ENCODE measurements at places on chromosomes 1 and 21. TPM values are rescaled to one million over a fixed set of nuclear protein-coding genes. Genes with fewer than 3 reads are reported as not detected.

GRCh38 chr1:201142849-201143725 is 11.2 kb downstream of the TMEM9 start:
- no peaks in the 10 kb centered on the region for H3K4me1 ChIP-seq
- no peak overlapping the region for H3K27ac ChIP-seq
- peaks cover 96% of the 10 kb centered on the region for H3K36me3 ChIP-seq
- H3K4me3 ChIP-seq, result no peak overlapping the region

DNA sequence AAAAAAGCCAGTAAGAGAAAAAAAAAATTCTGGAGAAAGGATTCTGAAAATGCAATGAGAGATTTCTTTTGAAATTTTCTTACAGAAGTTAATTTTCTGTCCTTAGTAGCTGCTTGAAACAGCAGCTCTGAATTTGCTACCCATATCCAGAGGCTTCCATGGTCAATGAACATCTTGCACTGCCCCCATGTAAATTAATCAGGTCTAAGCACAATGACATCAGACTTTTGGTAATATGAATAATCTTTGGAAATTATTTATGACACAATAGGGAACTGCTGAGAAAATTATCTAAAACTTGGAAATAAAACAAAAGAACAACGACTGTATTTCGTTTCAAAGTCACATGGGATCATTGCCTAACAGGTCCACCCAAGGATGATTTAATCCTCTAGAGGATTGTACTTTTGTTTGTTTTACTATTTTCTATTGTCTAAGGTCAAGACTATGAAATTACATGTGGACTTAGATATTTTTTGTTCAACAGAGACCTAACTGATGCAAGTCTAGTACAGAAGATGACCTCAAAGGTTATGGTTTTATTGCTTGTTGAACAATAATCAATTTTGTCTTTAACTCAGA is 312.1 kb downstream of the BACH1 start:
- no peaks in the 10 kb centered on the region for H3K27me3 ChIP-seq
- H3K27ac ChIP-seq, result no peak overlapping the region
- H3K36me3 ChIP-seq, result no peaks in the 10 kb centered on the region
- no peaks in the 10 kb centered on the region for H3K4me1 ChIP-seq

DNA sequence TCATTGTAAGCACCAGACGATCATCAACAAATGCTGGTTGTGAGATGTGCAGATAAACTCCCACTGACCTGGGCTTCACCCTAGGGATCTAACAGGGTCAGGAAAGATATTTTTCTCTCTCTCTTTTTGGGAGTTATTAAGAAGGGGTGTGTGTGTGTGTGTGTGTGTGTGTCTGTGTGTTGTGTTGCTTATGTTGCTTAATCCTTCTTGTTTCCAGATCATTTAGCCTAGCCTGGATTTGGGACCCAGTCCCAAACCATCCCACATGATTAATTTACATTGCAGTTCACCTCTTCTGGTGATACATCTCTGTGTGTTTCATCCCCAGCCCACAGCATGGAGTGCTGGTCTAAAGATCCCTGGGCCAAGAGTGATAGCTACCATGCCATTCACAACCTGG is 122.8 kb upstream of the IPO9 start:
- H3K27me3 ChIP-seq, result peaks cover 4% of the 10 kb centered on the region
- DNase-seq, result no peak
- H3K4me1 ChIP-seq, result no peaks in the 10 kb centered on the region
- H3K4me3 ChIP-seq, result no peak overlapping the region
- H3K27ac ChIP-seq, result no peak overlapping the region
- H3K36me3 ChIP-seq, result no peaks in the 10 kb centered on the region

DNA sequence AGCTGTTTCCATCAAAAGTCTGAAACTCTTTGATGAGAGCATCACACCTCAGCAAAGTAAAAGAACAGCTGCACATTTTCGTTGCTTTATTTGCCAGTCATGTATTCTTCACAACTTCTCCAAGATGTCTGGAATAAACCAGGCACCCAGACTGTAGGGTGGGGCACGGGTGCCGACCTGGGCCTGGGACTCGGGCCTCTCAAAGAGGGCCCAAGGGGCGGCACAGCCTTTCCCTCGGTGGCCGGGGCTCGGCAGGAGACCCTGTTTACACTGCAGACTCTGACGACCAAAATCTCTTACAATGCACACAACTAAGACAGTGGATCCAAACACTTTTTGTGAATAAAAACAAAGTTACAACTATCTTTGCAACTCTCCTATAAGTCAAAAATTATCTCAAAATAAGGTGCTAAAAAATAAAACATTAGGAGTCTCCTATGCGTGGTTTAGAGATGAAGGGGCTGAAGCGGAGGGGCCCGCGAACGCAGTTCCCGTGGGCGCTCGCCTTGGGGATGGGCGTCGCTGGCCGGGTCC is 696 bp downstream of the LSS start:
- peaks cover 18% of the 10 kb centered on the region for H3K4me1 ChIP-seq
- H3K27me3 ChIP-seq, result no peaks in the 10 kb centered on the region
- peak overlapping the region; percentile 83 for H3K27ac ChIP-seq
- H3K36me3 ChIP-seq, result no peaks in the 10 kb centered on the region
- DNase-seq, result peak; percentile 16

GRCh38 chr1:58922302-58923089 is 138.6 kb upstream of the JUN start:
- H3K4me1 ChIP-seq, result peaks cover 5% of the 10 kb centered on the region
- H3K4me3 ChIP-seq, result no peak overlapping the region
- no peak overlapping the region for H3K27ac ChIP-seq

Gene CA14
- total RNA-seq, result not detected

DNA sequence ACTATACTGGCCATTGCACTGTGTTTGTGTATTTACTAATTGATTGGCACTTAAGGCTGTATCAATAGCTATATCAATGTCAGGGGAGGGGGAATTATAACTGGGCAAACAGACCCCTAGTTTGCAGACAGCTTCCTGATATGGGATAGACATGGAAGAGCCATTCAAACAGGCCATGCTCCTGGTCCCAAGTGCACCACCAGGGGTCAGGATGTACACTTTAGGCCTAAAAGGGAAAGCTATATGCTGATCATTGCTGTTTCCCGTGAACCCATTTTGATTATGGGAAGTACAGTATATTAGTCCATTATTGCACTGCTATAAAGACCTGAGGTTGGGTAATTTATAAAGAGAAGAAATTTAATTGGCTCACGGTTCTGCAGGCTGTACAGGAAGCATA is 124.9 kb upstream of the BACE2 start:
- no peaks in the 10 kb centered on the region for H3K4me1 ChIP-seq
- no peak overlapping the region for H3K4me3 ChIP-seq
- no peak for DNase-seq
- H3K27me3 ChIP-seq, result no peaks in the 10 kb centered on the region

- no peaks in the 10 kb centered on the region for H3K36me3 ChIP-seq
- no peak overlapping the region for H3K4me3 ChIP-seq
- H3K4me1 ChIP-seq, result no peaks in the 10 kb centered on the region
Measured at GRCh38 chr1:221335161-221336101, 406.5 kb downstream of the DUSP10 start.

DNA sequence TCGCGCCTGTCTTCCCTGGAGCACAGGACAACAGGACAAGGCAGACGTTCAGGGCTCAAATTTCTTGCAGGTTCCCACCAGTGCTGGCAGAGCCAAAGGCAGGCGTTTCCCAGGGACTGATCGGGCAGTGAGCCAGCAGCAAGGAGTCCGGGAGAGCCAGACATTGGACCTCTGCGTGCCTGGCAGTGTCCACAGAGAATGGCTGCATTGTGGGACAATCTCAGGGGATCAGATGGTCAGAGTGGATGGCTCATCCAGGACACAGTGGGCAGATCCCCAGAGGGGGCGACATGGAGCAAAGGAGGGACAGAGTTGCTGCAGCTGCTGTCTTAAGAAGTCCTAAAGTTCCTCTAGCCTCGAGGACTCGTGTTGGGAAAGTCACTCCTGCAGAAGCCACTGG is 4.6 kb downstream of the TMEM63A start:
- peaks cover 55% of the 10 kb centered on the region for H3K4me1 ChIP-seq
- DNase-seq, result no peak
- H3K36me3 ChIP-seq, result peaks cover 68% of the 10 kb centered on the region
- H3K27me3 ChIP-seq, result no peaks in the 10 kb centered on the region
- H3K4me3 ChIP-seq, result no peak overlapping the region
- peak overlapping the region; percentile 90 for H3K27ac ChIP-seq

Gene ANGPTL1
- total RNA-seq, result not detected

- peak overlapping the region; percentile 45 for H3K27ac ChIP-seq
- no peaks in the 10 kb centered on the region for H3K27me3 ChIP-seq
- H3K4me3 ChIP-seq, result peak overlapping the region; percentile 13
Measured at GRCh38 chr1:183630748-183631147, 4.8 kb downstream of the ARPC5 start.

GRCh38 chr1:9601942-9602793 is 13.5 kb downstream of the TMEM201 start:
- DNase-seq, result no peak
- no peak overlapping the region for H3K4me3 ChIP-seq
- H3K27ac ChIP-seq, result no peak overlapping the region
- H3K27me3 ChIP-seq, result no peaks in the 10 kb centered on the region
- no peaks in the 10 kb centered on the region for H3K4me1 ChIP-seq
- H3K36me3 ChIP-seq, result peaks cover 58% of the 10 kb centered on the region

DNA sequence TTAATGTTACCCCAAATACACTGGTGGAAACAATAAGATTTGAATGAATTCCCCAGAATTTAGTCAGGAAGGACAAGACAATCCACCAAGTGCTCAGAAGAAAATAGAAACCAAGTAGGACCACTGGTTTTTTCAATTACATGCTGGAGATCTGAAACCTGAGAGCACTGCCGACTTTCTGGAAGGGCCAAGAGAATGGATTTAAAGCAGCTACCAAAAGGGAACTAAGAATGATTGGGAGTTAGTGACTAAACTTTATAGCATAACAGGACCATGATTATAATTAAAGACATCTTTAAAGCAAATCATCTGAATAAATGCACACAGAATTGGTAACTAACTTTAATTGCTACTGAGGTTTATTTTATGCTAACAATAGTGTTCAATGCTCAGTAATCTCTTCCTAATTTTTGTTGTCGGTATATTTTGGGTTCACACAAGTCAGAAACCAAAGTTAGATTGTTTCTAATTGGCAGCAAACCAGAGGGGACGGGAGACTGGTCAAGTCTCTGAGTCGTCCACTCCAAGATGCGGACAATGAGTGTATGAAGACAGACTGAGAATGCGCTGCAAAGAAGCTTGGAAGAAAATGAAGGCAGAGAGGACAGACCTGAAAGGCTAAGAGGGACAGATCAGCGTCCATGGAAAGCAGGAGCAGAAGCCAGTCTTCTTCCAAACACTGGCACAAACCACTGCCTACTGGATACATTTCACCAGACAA is 2.3 kb upstream of the RGS13 start:
- no peak for DNase-seq
- H3K4me3 ChIP-seq, result no peak overlapping the region
- H3K27ac ChIP-seq, result no peak overlapping the region
- H3K4me1 ChIP-seq, result no peaks in the 10 kb centered on the region
- H3K27me3 ChIP-seq, result no peaks in the 10 kb centered on the region

GRCh38 chr1:44059664-44060355 is 28.5 kb upstream of the SLC6A9 start:
- no peak for DNase-seq
- no peak overlapping the region for H3K27ac ChIP-seq
- no peak overlapping the region for H3K4me3 ChIP-seq
- H3K4me1 ChIP-seq, result no peaks in the 10 kb centered on the region
- H3K36me3 ChIP-seq, result no peaks in the 10 kb centered on the region

Gene AIM2
- total RNA-seq, result 0.38 TPM

- H3K27ac ChIP-seq, result no peak overlapping the region
- no peak overlapping the region for H3K4me3 ChIP-seq
- no peaks in the 10 kb centered on the region for H3K36me3 ChIP-seq
Measured at GRCh38 chr1:170010443-170010842, 64.1 kb downstream of the KIFAP3 start.

- H3K27me3 ChIP-seq, result no peaks in the 10 kb centered on the region
- H3K4me1 ChIP-seq, result no peaks in the 10 kb centered on the region
- no peak for DNase-seq
- H3K36me3 ChIP-seq, result no peaks in the 10 kb centered on the region
- no peak overlapping the region for H3K4me3 ChIP-seq
Measured at GRCh38 chr1:26154750-26155149, 4.1 kb upstream of the FAM110D start.

GRCh38 chr21:38333301-38334272 is 76.8 kb downstream of the KCNJ15 start:
- no peaks in the 10 kb centered on the region for H3K27me3 ChIP-seq
- H3K4me3 ChIP-seq, result no peak overlapping the region
- DNase-seq, result no peak
- H3K36me3 ChIP-seq, result no peaks in the 10 kb centered on the region

- no peaks in the 10 kb centered on the region for H3K27me3 ChIP-seq
- H3K4me3 ChIP-seq, result no peak overlapping the region
- no peak overlapping the region for H3K27ac ChIP-seq
Measured at GRCh38 chr1:111833334-111833733, 77.6 kb downstream of the DDX20 start.

GRCh38 chr1:178092878-178093493 is 918 bp upstream of the RASAL2 start:
- no peaks in the 10 kb centered on the region for H3K27me3 ChIP-seq
- H3K4me3 ChIP-seq, result no peak overlapping the region
- H3K4me1 ChIP-seq, result no peaks in the 10 kb centered on the region

DNA sequence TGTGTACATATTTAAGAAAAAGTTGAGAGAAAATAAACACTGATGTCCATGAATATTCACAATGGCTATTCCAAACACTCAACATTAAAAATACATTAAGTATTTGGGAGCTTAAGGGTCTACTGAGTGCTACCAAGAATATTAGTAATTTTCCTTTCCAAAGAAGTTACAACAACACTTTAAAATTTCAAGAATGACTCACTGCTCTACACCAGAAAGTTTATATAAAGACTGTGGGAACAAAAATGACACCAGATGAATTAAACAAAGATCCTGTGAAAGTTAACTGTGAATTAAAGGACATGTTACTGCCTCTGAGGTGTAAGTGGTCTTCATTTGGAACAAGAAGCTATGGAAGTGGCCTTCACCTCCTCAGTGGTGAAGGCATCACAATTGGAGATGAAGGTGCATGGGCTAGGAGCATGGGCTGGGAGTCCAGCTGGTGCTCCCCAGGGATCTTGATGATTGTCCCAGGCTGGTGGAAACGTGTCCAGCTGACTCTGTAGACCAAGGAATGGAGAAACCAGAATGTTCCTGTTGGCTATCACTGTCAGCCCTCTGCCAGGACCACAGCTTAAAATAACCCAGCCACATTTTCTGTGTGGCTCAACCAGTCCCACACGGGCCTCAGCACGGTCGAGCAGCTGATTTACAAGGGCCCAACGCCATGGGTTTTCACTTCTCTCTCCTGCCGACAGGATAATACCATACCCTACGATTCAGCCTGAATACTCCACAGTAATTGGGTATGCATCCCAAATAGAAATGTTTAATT is 28.8 kb downstream of the TAF5L start:
- H3K4me1 ChIP-seq, result no peaks in the 10 kb centered on the region
- H3K27me3 ChIP-seq, result no peaks in the 10 kb centered on the region
- H3K27ac ChIP-seq, result no peak overlapping the region
- DNase-seq, result no peak
- no peak overlapping the region for H3K4me3 ChIP-seq

- DNase-seq, result no peak
- peak overlapping the region; percentile 85 for H3K4me3 ChIP-seq
- no peaks in the 10 kb centered on the region for H3K36me3 ChIP-seq
- no peaks in the 10 kb centered on the region for H3K27me3 ChIP-seq
- H3K4me1 ChIP-seq, result peaks cover 5% of the 10 kb centered on the region
Measured at GRCh38 chr1:40477678-40478053, 576 bp downstream of the ZFP69 start.

GRCh38 chr1:167981933-167982332 is 45.1 kb upstream of the MPC2 start:
- H3K27me3 ChIP-seq, result no peaks in the 10 kb centered on the region
- no peak for DNase-seq
- H3K36me3 ChIP-seq, result no peaks in the 10 kb centered on the region
- H3K4me3 ChIP-seq, result no peak overlapping the region
- no peak overlapping the region for H3K27ac ChIP-seq

Gene LHX4
- not detected for total RNA-seq

GRCh38 chr1:94325377-94326302 is 88.3 kb upstream of the ARHGAP29 start:
- no peak overlapping the region for H3K27ac ChIP-seq
- H3K27me3 ChIP-seq, result no peaks in the 10 kb centered on the region
- no peaks in the 10 kb centered on the region for H3K4me1 ChIP-seq

Data from naive thymus-derived CD4-positive, alpha-beta T cell (primary cell).